ENCODE measurements at places on chromosomes 16 and 17.
A peak's percentile ranks its signal among the peaks of the same experiment; 100 is the strongest.

DNA sequence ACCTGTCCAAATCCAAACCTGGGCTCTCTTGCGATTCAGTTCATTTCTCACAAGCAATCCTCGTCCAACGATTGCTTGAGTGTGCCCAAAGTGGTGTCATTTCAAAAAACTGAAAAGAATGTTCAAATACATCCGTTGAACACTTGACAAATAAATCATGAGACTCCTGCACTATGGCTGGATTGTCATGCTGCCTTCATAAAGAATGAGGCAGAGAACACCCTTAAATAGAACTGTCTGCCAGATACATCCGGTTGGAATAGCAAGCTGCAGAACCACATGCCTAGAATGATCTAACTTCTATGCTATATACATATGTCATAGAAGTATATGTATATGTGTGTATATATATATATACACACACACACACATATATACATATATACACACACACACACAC is 55.4 kb upstream of the HAPSTR1 start:
- DNase-seq: no peak

DNA sequence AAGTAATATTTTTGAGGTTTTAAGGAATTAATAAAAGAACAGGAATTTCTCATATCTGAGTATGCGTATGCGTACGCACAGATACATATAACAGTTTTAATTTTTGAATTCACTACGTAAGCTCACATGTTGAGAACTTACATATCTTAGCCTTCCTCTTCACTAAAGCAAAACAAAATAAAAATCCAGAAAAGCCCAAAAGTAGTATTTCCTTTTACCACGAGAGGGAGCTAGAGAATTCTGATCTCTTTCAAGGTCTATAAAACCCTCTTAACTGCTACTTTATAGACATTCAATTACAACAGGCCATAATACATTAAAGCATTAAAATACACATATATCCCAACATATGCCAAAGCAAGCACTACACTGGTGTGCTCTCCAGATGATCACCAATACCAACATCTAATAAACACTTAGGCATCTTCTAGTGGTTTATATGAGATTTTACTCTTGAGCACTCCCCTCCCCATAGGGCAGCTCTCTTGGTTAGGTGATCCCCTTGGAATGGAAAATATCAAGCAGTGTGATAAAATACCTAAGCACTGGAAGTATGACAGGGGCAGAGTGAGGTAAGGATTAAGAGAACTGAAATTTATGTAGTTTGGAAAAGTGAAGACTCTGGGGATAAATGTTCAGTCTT is 94.0 kb downstream of the SKAP1 start:
- DNase-seq: peak; percentile 2

- DNase-seq: no peak
Observed at GRCh38 chr17:28178800-28179199, 136.3 kb downstream of the NLK start.

DNA sequence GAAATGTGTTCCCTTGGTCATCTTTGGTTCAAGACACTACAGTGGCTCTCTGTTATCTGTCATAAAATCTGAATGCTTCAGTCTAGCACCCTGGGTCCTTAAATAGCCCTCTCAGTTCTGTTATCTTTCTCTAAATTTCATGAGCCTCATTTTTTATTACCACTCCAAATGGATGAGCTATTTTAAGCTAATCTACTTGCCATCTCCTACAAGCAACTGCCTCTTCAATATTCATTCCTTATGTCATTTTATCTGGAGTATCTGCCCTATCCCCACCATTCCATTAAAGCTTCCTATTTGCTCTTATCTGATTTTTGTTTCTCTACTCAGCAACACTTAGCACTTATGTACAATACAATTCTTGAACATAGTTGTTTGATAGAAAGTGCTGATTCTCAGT is 28.0 kb upstream of the EVI2A start:
- no peak for DNase-seq

DNA sequence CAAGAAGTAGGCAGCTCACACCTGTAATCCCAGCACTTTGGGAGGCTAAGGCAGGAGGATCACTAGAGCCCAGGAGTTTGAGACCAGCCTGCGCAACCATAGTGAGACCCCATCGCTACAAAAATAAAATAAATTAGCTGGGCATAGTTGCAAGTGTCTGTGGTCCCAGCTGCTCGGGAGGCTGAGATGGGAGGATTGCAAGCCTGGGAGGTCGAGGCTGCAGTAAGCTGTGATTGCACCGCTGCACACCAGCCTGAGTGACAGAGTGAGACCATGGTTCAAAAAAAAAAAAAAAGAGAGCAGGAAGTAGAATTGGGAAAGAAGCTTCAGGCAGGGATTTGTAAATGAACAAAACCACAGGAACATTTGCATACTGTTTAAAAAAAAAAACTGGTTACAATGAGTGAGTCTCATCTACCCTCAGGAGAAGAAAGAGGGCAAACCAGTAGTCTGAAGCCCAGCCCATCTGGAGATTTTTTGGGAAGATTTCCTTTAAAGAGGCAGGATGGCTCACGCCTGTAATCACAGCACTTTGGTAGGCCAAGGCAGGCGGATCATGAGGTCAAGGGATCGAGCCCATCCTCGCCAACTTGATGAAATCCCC is 7.9 kb downstream of the MPV17L start:
- peak; percentile 33 for DNase-seq

DNA sequence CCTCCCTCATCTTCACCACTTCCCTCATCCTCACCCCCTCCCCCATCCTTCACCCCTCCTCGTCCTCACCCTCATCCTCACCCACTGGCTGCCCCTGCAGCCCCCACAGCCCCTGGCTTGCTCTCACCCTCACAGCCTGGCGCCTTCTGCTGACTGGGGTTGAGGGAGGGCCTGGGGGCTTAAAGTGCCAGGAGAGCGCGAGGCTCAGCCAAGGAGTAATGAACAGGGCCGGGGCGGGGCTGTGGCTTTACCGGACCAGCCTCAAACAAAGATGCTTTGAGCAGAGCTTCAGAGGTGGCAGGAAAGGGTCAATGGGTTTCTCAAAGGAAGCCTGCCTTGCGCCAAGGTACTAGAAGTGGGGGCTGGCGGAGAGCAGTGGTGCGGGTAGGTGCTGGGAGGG is at the start of gene PRSS33:
Gene PRSS33, minus strand, starts transcription at position 155 of the 400 bp plus-strand sequence. CDS start 1,013 bp downstream, outside the sequence.
- DNase-seq: no peak

DNA sequence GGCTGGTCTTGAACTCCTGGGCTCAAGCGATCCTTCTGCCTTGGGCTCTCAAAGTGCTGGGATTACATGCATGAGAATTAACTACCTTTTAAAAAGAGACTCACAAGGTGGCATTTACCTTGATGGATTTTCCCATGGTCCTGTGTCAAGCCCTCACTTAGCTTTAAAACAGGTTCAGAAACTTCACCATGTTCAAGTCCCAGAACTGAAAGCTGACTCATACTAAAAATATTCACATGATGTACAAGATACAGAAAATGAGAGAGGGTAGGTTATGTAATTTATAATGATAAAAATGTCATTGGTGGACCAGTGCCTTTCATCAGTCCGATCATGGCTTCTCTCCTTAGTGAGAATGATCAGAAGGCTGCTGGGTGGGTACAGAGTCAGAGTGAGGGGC is 4.3 kb upstream of the AKAP1 start:
- no peak for DNase-seq

- no peak for DNase-seq
Observed at GRCh38 chr17:58756246-58757161, 850 bp downstream of the PPM1E start.

DNA sequence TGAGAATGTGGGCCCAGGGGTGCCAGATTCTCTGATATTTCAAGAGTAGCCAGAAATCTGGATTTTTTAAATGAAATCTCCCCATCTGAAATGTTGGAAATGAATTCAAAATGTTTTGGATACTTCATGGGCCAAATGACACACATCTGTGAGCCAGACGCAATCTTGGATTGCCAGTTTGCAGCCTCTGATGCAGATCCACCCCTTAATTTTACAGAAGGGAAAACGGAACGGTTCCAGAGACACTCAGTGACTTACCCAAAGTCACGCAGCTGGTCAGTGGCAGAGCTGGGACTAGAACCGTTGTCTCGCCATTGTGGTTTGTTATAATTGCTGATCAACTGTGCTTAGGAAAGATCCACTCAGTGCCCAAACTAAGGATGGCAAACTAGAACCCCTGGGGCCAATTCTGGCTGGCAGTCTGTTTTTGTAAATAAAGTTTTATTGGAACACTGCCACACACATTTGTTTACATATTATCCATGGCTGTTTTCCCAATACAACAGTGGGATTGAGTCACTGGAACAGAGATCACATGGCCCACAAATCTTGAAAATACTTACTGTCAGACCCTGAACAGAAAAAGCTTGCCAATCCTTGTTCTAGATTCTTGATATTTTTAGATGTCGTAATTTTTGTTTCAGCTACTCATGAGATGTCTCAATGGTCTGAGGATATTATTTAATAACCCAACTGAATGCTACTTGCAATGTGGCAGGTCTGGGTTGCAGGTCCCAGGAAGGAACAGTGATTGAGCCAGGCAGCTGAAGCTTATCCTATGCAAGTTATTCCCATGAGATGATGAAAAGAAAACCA is 143.8 kb downstream of the AXIN2 start:
- peak; percentile 88 for DNase-seq

- no peak for DNase-seq
Observed at GRCh38 chr16:85948138-85948509, 49.2 kb downstream of the IRF8 start.
